ENCODE measurements at places on chromosomes 12 and 14. TPM values are rescaled to one million over a fixed set of nuclear protein-coding genes. Genes with fewer than 3 reads are reported as not detected.

Gene CACNA1C
- not detected for total RNA-seq

Gene GALNT4
- 5.2 TPM for total RNA-seq

Gene GALNT16
- 0.82 TPM for total RNA-seq

Gene PPP4R4
- 19.8 TPM for total RNA-seq

Gene WNT5B
- 0.04 TPM for total RNA-seq

Gene DHRS4L2
- total RNA-seq, result 38.2 TPM

Gene BMP4
- total RNA-seq, result 56.4 TPM

Gene MYRFL
- 0.09 TPM for total RNA-seq

Gene NANOG
- total RNA-seq, result not detected

Gene RNASE4
- 109 TPM for total RNA-seq

Gene SAMD15
- 1.3 TPM for total RNA-seq

Gene MUCL1
- total RNA-seq, result not detected

Gene RND1
- total RNA-seq, result 2.2 TPM

Gene RNF212B
- total RNA-seq, result not detected

Gene FOXG1
- total RNA-seq, result not detected

Gene TRAFD1
- 20.9 TPM for total RNA-seq

Gene WIF1
- not detected for total RNA-seq

Gene TAS2R31
- 6.5 TPM for total RNA-seq

Measured in HepG2 (cell line).